Stimulated activated CD8-positive, alpha-beta memory T cell treated with anti-CD3 and anti-CD28 coated beads, Interleukin-4, amount 100 ng/mL, for 4 hours (primary cell): ENCODE measurements at places on chromosomes 3 and 15.

GRCh38 chr3:100213891-100214573 lies 46.8 kb upstream of the TBC1D23 start:
- DNase-seq = no peak

DNA sequence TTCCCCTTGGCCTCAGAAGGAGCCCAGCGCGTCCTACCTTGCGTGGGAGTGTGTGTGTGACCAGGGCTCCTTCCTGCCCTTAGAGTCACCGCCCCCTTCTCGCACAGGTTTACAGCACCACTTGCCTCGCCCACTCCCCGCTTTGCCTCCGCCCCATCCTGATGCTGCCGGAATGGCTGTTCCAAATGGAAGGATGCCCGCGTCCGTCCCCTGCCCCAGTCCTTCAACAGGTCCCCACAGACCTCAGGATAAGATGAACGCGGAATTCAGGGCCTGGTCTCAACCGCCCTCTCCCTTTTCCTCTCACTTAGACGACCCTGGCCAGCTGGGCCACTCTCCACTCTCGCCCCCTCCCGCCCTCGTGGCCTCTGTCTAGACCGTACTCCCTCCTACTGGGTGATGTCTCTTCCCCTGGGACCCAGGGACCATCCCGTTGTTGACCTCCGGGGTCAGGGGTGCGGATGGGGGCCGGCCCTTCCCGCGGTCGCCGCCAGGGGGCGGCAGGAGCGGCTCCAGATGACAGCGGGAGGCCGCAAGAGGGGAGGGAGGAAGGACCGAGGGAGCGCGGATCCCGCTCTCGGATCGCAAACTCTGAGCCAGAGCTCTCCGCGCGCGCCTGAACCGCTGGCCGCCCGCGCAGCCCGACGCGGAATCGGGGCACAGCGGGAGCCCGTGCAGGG lies at the start of gene THSD4:
THSD4 (plus strand) TSS at position 585 of the 680 bp plus-strand sequence.
- peak; percentile 3 for DNase-seq

DNA sequence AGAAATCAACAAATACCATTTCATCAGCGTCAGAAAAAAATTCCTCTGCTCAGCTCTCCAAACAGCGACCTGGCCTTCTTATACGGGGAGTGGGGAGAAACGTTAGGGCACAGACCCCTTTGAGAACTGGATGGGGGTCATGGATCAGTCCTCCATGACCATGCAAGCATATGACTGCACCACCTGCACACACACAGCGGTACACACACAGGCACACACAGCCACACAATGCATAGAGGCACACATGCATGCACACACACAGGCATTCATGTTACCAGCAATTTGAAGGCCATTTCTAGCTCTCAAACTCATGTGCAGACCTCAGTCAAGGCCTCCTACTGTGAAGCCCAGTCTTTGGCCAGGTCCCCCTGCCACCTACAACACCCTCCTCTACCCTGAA lies 50.2 kb downstream of the SLC41A3 start:
- no peak for DNase-seq

GRCh38 chr3:143658861-143659260 lies 189.4 kb downstream of the SLC9A9 start:
- no peak for DNase-seq

DNA sequence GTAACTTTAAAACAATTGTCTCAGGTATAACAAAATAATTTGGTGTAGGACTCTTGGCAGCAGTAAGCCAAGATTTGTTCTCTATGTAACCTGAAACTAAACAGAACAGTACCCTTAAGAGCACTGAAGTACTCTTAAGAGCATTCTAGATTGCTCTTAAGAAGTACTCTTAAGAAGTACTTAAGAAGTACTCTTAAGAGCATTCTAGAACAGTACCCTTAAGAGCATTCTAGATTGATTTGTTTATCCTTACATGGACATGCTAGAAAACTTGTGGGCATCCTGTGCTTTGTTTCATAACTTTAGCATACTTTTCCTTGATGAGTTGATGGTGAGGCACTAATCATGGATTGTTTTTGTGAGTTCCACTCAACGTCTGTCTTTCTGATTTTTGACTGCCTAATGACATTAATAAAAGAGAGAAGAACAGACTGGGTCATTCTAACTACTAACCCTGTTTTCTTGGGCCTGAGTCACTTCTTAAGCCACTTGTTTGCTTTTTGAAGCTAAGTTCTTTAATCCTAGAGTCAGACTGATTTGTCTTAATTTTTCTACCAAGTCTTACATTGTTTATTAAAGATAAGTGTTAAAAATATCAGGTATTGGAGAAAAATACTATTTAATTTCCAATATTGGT lies 57.2 kb upstream of the UTS2B start:
- no peak for DNase-seq

DNA sequence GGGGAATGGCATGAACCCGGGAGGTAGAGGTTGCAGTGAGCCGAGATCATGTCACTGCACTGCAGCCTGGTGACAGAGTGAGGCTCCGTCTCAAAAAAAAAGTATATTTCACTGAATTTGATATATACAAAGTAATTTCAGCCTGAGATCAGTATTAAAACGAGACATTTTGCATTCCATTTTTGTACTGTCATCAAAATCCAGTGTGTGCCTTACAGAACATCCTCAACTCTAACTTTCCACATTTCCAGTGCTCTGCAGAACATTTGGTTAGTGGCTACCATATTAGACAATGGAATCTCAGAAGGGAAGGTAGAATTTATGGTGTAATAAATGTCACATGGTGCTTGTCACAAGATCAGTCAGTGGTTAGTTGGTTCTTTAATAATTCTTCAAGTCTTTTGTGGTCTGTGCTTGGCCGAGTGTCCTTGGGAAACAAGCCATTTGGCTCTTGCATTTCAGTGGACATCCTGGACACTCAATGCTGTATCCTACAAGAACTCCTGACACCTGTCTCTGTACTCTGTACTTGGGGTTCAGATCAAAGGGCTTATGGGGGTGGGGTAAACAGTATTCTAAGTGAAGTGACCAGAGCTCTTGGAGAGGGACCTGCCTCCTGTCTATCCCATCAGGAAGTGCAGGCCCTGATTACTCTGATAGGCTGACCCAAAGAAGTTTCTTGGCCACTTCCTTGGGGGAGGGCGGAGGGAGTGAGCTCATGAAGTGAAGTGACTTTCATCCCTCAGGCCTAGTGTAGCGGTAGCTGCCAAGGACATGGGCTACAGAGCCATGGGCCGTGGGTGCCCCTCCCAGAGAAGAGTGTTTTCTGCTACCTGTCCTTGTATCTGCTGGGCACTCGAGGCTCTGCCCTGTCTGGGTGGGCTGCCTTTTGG lies 3.7 kb downstream of the ACVR2B start:
- DNase-seq = no peak

- no peak for DNase-seq
These were observed 36.3 kb upstream of the NECTIN3 start for GRCh38 chr3:111035316-111035715.

GRCh38 chr3:147775816-147776530 lies 366.8 kb downstream of the ZIC1 start:
- DNase-seq = no peak

GRCh38 chr3:37297459-37297858 lies 123.1 kb upstream of the LRRFIP2 start:
- no peak for DNase-seq

DNA sequence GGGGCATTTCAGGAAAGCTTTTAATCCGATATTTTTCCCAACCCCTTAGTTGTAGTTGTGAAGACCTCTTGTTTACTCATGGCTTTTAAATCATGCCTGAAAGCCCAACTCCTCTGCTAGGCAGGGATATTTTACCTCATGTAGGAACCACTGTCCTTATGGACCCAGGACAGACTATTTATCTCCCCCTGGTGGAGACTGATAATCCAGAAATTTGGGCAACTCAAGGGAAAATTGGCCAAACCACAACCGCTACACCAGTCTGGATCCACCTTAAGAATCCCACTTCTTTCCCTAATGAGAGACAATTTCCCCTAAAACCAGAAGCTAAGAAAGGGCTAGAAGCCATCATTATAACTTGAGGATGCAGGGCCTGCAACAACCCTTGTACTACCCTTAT lies 248.1 kb upstream of the STAC start:
- DNase-seq = no peak

GRCh38 chr3:74651885-74652284 lies 37.4 kb upstream of the CNTN3 start:
- no peak for DNase-seq

- no peak for DNase-seq
These were observed 408 bp upstream of the ARPP21 start for GRCh38 chr3:35638980-35639253.

GRCh38 chr15:65638681-65639089 lies 16.9 kb downstream of the SLC24A1 start:
- DNase-seq = no peak

DNA sequence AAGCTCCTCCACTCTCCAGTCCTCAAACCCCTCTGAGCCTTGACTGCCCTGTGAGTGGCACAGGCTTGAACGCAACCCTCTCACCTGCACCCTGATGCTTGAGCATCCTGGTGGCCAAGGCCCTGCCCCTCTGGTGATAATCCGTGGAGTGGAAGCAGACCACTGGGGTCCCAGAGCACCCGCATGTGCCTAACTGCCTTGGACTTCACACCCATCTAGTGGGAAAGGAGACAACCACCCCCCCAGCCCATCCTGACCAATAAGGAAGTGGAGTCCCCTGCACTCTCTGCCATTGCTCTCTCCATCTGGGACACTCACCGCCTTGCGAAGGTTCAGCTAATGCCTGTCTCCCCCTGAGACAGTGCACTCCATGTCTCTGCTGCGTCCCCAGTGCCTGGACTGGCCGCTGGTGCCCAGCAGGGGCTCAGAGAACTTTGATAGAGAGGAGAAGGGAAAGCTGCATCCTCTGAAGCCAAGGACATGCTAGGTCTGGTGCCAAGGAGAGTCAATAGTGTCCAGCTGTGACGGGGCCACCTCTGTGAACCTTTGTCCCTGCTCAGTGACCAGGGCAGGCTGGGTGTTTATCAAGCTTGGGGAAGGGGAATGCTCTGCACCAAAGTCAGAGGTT lies 3.4 kb downstream of the KLF15 start:
- no peak for DNase-seq

- no peak for DNase-seq
These were observed 22.8 kb upstream of the ELP6 start for GRCh38 chr3:47536221-47536891.

GRCh38 chr3:52819936-52820335 lies 10.5 kb downstream of the ITIH4 start:
- DNase-seq = no peak

GRCh38 chr15:48924528-48925393 lies 39.0 kb downstream of the SHC4 start:
- no peak for DNase-seq

DNA sequence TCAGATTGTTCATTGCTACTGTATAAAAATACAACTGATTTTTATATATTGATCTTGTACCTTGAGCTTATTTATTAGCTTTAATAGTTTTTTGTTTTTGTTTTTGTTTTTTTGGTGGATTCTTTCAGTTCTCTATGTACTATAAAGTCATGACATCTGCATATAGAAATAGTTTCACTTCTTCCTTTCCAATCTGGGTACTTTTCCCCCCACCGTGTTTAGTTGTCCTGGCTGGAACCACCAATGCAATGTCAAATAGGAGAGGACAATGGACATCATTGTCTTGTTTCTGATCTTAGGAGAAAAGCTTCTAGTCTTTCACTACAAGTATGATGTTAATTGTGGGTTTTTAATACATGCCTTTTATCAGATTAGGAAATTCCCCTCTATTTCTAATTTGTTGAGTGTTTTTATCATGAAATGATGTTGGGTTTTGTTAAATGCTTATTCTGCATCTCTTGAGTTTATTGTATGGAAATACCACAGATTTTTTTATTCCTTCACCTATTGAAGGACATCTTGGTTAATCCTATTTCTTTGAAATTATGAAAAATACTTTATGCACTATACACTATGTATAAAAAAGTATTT lies 2.8 kb upstream of the XCR1 start:
- DNase-seq = no peak

DNA sequence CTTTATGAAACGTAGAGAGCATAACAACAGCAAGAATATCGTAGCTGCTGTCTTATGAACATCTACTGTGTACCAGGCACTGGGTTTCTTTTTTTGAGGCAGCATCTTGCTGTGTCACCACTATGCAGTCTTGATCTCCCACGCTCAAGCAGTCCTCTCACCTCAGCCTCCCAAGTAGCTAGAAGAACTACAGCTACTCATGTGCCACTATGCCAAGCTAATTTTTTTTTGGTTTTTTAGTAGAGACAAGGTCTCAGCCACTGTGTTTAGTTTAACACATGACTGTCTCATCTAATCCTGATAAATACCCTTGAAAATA lies 129.9 kb downstream of the VGLL4 start:
- no peak for DNase-seq

- DNase-seq = no peak
These were observed 612.8 kb downstream of the MAGI1 start for GRCh38 chr3:65425880-65426279.

DNA sequence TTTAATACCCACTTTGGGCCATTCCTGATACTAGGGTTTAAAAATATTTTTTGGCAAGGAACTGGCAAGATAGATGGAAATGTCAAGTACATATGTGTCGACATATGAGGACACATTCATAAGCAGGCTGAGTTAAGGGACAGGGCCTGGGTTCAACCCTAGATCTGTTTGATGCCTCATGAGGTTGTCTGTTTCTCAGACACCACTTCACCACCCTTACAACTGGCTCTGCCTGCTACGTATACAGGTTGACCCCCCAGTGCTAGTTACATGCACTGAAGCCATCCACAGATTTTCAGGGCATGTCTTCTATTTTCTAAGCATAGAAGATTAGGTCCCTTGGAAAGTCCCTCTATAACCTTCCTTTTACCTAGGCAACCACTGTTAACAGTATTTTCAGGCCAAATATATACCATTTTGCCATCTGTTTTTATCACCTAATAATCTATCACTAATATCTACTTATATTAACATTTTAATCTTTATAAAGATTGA lies 296.7 kb downstream of the PLCL2 start:
- DNase-seq = no peak

- no peak for DNase-seq
These were observed 3.5 kb upstream of the GALNT15 start for GRCh38 chr3:16171009-16171408.

- DNase-seq = no peak
These were observed 703.7 kb downstream of the NLGN1 start for GRCh38 chr3:174101244-174101643.

DNA sequence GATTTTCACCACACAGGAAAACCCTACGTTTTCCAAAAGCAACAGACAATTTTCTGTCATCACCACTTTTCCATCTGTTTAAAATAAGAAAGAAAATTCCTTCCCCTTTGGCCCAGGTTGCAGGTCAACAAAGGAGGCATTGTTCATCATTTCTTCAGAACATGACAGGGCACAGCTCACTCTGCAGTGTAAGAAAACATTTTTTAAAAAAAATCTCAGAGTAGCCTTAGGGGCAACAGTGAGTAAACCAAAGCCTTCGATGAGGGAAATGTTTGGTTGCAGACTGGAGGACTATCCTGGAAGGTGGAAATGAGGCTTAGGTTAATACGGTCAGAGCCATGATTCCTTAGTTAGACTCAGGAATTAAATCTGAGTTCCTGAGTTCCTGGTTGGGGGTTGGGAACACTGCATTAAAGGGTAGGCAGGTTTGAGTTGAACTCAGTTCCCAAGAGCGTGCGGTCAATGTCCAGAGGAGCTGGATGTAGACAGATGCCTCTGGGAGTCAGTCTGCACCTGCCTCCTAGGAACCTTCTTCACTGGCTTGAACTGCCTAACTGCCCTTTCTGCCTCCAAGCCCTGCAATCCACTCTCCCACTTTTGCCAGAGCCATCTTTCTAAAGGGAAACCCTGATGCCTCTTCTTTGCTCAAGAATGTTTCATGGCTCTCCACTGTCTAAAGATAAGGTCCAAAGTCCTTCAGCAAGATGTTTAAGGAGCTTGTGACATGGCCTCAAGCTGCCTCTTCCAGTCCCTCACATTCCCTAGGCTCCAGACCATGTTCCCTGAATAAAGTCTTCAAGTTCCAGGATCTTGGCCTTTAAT lies 3.3 kb upstream of the HES1 start:
- no peak for DNase-seq

GRCh38 chr3:153552887-153553604 lies 391.0 kb downstream of the RAP2B start:
- no peak for DNase-seq
